Effector memory CD8-positive, alpha-beta T cell (primary cell): ENCODE measurements at places on chromosomes 16 and 17.

DNA sequence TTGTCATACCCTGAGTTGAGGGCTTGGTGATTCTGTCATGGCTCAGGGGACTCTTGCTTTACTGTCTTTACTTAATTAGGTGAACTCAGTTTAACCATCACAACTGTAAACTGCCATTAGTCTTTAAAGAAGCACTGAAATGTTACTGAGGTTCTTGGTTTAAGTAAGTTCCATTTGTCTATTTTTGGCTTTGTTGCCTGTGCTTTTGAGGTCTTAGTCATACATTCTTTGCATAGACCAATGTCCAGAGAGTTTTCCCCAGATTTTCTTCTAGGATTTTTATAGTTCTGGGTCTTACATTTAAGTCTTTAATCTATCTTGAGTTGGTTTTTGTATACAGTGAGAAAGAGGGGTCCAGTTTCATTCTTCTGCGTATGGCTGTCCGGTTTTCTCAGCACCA, 137.5 kb downstream of the SOCS1 start:
- no peak overlapping the region for H3K4me3 ChIP-seq
- H3K4me1 ChIP-seq, result peaks cover 30% of the 10 kb centered on the region
- peaks cover 17% of the 10 kb centered on the region for H3K36me3 ChIP-seq
- H3K27me3 ChIP-seq, result no peaks in the 10 kb centered on the region
- peak overlapping the region; percentile 21 for H3K27ac ChIP-seq

- no peak overlapping the region for H3K27ac ChIP-seq
- H3K4me1 ChIP-seq, result no peaks in the 10 kb centered on the region
- H3K36me3 ChIP-seq, result no peaks in the 10 kb centered on the region
- no peak overlapping the region for H3K4me3 ChIP-seq
- peaks cover 15% of the 10 kb centered on the region for H3K27me3 ChIP-seq
Measured at GRCh38 chr17:38463451-38463858, 35.2 kb downstream of the ARHGAP23 start.

DNA sequence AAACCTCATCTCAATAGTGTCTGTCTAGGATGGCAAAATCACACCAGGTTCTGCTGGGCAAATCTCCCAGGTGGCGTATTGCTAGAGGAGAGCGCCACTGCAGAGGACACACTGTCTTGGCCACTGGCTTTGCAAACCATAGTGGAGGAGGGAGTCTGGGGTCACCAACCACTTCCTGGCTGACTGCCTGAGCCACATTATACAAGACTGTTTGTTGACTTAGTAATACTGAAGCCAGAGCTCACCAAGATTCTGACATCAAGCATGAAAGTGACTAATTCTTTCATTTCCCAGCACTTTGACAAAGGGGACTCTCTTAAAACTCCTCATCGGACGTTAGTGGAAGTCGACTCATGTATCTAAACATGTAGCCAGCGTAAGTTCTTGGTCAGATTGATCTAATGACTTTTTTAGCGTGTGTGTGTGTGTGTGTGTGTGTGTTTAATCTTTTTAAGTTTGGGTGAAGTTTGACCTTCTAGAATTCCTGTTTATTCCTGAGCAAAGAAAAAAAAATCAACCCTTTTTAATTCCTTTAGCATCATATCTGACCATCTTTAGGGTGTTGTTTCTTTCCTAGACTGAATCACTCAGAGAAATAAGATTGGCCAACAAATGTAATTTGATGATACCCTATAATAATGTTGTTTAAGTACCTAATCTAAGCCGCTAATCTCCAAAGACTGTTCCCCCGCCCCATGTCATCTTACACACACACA, 13.7 kb downstream of the PITPNC1 start:
- H3K27me3 ChIP-seq, result no peaks in the 10 kb centered on the region
- peaks cover 72% of the 10 kb centered on the region for H3K4me1 ChIP-seq
- peak; percentile 54 for DNase-seq
- peaks cover 29% of the 10 kb centered on the region for H3K36me3 ChIP-seq
- peak overlapping the region; percentile 92 for H3K27ac ChIP-seq

- no peaks in the 10 kb centered on the region for H3K36me3 ChIP-seq
- no peak overlapping the region for H3K27ac ChIP-seq
- no peaks in the 10 kb centered on the region for H3K27me3 ChIP-seq
- H3K4me1 ChIP-seq, result no peaks in the 10 kb centered on the region
- H3K4me3 ChIP-seq, result no peak overlapping the region
Measured at GRCh38 chr16:47316442-47317015, 144.3 kb downstream of the ITFG1 start.

- peak overlapping the region; percentile 77 for H3K4me3 ChIP-seq
- peaks cover 54% of the 10 kb centered on the region for H3K4me1 ChIP-seq
- peaks cover 47% of the 10 kb centered on the region for H3K36me3 ChIP-seq
- no peak for DNase-seq
- peaks cover 7% of the 10 kb centered on the region for H3K27me3 ChIP-seq
Measured at GRCh38 chr16:67156143-67156844, 3.4 kb downstream of the TRADD start.

DNA sequence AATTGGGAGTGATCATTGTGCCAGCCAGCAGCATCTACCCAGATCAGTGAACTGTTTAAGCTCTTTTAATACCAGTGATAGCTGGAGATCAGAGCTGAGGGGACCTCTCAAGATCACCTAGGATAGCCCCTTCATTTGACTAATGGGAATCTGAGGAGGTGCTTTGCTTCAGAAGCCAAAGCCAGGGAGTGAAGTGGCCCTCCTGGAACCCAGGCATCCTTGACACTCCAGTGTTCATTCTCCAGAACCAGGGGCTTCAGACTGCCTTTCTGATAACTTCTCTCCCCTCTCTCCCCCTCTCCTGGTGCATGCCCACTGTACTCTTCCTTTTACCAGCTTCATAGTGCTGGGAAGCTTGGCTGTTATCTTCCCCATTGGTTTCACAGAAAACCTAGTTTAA, 48.0 kb upstream of the SLC12A3 start:
- peaks cover 15% of the 10 kb centered on the region for H3K36me3 ChIP-seq
- no peaks in the 10 kb centered on the region for H3K4me1 ChIP-seq

DNA sequence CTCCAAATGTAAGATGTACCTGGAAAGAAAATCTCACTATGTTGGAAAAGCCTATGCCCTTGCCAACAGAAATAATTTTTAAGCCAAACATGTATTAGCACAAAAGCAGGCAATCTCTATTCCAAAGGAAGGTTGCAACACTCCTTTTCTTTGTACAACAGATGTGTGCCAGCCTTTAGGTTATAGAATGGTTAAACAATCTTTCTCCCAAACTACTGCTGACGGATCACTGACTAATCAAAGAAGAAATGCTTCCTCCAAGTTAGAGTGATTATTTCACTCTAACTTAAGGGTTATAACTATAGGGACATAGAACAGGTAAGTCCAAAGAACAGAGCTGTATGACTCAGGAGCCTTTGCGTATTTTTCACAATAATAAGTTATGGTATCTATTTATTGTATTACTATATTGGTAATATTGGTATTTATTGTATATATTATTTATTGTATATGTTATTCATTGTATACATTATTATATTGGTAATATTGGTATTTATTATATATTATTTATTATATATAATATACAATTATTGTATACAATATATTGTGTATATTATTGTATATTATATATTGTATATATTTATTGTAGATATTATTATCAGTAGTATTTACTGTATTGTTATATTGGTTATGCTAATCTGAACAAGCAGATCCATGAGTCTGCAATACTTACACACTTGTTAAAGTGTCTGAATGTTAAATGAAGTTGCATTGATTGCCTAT, 36.7 kb upstream of the ABCA5 start:
- no peaks in the 10 kb centered on the region for H3K36me3 ChIP-seq
- DNase-seq, result no peak
- H3K4me3 ChIP-seq, result no peak overlapping the region
- no peaks in the 10 kb centered on the region for H3K4me1 ChIP-seq

GRCh38 chr16:73473713-73474112, 425.8 kb upstream of the ZFHX3 start:
- no peaks in the 10 kb centered on the region for H3K27me3 ChIP-seq
- H3K36me3 ChIP-seq, result peaks cover 4% of the 10 kb centered on the region
- no peak for DNase-seq
- H3K4me1 ChIP-seq, result no peaks in the 10 kb centered on the region
- H3K4me3 ChIP-seq, result no peak overlapping the region

GRCh38 chr17:51352798-51353197, 92.5 kb downstream of the UTP18 start:
- no peaks in the 10 kb centered on the region for H3K4me1 ChIP-seq
- no peaks in the 10 kb centered on the region for H3K36me3 ChIP-seq
